ENCODE measurements at places on chromosomes 1 and 21.

DNA sequence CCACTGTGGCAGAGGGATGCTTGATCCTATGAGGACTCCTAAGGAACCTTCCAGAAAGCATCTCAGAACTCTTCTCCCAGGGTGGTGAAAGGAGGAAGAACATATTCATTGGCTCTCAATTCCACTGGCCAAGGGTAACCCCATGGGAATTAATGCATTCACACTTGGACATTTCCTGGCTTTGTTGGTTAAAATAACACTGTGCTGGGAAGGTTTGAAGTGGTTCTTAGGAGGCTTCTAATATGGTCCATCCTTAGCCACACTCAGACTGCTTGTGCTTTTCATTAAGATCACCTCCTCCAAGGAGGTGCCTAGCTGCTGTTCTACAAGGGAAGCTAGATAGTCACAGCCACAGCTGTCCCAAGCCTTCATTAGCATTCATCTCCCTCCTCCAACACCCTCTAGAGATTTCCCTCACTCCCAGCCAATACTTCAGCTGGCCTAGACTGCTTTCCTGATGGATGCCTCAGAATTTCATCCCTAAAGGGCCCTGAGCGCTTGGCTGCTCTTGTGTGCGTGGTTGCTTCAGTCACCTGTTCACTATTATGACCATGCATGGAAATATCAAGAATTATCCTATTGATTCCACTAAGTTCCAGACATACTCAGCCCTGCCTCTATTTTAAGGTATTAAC is 544.4 kb downstream of the PLPP3 start:
- no peak for DNase-seq

DNA sequence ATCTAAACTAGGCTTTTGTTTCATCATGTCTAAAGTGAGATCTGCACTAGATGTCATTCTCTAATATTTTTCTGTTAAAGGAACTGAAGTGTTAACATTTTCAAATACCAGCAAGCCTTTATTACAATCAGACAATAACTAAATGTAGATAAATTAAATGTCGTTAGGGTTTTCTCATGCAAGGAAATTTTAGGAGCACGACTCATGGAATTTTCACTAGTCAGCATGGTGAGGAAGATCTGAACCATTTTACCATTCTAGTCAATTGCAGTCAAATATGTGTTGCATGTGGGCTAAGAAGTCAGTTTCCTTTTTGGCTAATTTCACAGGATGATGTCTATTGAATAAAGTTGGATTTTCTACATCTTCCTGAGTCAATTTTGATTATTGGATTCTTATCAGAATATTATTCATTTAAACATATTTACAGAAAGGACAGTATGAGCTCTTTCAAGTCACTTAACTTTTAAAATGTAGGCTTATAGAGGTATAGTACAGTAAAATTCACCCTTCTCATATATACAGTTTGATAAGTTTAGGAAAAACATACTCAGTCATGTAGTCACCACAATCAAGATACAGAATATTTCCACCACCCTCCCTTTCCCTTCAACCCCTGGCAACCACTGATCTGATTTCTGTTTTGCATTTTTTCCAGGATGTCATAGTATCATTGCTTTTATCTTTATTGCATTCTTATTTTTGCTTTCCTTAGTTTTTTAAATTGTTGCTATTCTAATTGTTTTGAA is 9.2 kb downstream of the GCSAML start:
- no peak for DNase-seq

DNA sequence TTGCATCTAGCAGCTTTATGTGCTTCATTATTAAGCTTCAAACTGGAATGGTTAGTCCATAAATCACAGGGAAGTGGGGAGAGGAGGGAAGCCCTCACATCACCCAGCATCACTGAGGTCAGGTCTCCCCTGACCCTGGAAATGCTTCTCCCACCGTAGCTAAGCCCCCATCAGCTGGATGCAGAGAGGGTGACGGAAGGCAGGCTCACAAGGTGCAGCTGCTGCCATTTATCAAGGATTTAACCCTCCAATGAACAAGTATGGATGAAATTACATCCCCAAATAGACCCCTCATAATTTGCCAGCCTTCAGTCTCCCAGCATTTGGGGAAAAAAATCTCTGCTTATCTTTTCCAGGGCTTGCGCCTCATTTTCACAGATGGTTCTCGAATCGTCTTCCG is 60.8 kb downstream of the PGM1 start:
- no peak for DNase-seq

DNA sequence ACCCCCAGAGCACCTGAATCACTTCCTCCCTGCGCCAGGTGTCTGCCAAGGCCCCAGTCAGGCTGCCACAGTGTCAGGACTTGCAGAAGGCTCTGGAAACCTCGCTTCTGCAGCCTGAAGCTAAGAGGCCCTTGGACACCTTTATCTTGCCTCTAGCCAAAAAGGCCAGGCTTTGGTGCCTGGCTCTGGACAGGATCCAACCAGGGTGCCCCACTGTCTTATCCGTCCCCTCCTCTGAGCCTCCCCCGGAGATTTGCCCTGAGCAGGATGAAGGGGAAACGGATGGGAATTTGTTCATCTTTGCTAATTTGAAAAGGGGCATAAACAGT is 12.8 kb upstream of the CLSTN1 start:
- DNase-seq = no peak

DNA sequence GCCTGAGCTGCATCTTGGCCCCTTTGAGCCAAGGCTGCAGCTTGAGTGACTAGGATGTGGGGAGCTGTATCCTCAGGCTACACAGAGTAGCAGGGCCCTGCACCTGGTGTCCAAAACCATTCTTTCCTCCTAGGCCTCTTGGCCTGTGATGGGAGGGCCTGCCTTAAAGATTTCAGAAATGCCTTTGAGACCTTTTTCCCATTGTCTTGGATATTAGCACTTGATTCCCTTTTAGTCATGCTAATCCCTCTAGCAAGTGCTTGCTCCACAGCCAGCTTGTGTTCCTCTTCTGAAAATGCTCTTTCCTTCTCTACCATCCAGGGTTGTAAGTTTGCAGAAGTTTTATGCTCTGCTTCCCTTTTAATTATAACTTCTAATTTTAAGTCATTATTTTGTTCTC is 21.7 kb upstream of the KIRREL1 start:
- no peak for DNase-seq

DNA sequence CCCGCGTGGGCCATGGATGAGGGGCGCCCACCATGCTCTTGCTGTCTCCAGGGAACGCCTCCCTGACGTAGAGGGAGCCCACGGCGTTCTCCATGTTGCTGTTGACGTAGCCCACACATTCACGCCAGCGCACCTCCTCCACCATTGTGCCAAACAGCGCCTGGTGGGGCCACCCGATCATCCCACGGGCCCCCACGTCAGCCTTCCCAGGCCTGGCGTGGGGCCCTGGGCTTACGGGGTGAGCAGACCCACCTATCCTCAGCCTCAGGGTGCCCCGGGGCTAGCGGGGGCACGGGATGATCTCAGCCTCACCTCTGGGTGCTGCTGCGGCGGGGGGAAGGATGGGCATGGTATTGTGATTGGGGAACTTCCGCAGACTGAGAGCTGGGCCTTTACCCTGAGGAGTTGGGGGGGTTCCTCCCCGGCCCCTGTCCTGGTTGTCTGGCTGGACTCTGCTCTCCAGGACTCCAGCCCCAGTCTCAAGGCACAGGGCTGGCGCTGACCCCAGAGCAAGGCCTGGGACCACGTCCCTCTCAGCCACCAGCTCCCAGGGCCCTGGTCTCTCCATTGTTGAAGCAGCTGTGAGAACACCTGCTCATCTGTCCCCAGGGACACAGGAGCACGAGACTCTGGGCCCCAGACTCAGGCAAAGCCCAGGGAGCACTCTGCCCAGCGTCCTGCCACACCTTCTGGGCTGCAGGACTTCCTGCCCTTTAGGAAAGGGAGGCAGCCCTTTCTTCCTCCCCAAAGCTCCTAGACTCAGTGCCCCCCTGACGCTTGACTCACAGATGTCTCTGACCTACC is 10.2 kb downstream of the PRXL2B start:
- DNase-seq = no peak

Data from Panc1 (cell line).